GM04504 (cell line): ENCODE measurements at places on chromosomes 13 and 19.

DNA sequence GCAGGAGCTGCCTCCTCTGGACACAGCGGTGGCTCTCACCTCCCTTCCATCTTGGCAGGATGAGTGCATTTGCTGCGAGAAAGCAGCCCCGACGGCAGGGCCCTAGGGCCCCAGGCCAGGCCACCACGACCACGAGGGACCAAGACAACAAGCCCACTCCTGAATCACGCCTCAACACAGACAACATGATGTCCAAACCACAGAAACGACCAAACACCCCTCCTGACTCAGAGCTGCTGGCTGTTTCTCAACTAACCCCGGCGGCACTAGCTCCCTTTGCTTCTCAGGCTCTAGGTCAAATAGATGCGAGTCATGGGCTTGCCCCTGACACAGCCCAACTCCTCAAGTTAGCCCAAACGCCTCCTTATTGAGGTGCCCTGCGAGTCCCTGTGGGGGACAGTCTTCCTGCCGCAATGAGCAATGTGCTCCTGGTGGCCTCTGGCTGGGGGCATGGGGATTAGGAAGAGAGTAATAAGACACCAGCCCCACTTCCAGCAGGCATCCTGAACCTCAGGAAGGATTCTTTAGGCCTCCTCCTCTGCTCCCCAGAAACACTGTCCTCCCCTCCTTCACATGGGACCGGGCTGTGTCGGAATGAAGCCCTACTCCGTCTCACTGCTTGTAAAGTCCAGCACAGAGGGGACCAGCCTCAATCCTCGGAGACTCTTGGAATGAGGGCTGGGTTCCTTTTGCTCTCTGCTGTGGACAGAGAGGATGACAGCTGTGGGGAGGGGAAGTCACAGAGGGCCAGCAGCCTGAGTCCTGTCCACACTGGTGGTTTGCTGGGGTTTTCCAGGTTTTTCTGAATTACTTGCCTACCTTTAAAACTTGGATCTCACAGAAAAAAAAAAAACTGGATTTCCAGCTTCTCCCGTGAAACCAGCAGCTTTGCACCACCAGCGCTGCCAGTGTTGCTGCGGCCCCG is 6.9 kb upstream of the ATF5 start:
- peak; percentile 57 for DNase-seq

GRCh38 chr19:3403489-3404323 is 37.3 kb downstream of the NFIC start:
- DNase-seq: peak; percentile 96

GRCh38 chr13:108958013-108958376 is 328.6 kb downstream of the MYO16 start:
- DNase-seq: no peak

- DNase-seq: peak; percentile 24
These were observed 39.1 kb upstream of the TFDP1 start for GRCh38 chr13:113545455-113545930.

DNA sequence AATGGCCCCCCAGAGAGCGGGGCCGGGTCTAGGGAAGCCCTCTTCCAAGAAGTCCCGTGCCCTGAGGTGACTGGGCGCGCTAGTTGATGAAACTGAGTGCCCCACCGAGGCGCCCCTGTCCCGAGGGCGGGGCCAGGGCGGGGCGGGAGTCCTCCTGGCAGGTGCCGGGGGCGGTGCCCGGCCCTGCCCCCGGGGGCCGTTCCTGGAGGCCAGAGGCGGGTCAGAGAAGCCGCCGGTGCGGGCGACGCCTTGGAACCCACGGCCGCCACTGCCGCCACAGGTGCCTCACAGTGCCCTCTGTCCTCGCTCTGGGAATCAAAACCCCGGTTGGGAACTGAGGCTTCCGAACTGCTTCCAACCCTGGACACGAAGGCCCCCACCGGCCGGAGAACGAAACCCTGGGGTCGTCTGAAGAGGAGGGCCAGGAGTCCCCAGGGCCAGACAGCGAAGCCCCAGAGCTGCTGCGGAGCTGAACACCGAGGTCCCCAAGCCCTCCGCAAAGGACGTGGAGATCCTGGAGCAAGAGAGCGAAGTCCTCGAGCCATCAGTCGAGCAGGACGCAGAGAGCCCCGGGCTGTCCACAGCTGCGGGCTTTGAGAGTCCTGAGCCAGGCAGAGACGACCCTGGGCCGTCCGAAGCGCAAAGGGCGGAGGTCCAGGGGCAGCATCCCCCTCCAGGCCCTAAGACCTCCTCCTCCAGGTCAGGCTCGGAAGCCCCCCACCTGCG is at the start of gene MISP3:
MISP3 (plus strand) TSS at position 252 of the 726 bp plus-strand sequence. CDS start 524 bp downstream, outside the sequence.
- DNase-seq: no peak

GRCh38 chr19:46080561-46080960 is 39.8 kb upstream of the IGFL4 start:
- peak; percentile 71 for DNase-seq

GRCh38 chr13:45325806-45326205 is 15.2 kb downstream of the TPT1 start:
- peak; percentile 61 for DNase-seq

DNA sequence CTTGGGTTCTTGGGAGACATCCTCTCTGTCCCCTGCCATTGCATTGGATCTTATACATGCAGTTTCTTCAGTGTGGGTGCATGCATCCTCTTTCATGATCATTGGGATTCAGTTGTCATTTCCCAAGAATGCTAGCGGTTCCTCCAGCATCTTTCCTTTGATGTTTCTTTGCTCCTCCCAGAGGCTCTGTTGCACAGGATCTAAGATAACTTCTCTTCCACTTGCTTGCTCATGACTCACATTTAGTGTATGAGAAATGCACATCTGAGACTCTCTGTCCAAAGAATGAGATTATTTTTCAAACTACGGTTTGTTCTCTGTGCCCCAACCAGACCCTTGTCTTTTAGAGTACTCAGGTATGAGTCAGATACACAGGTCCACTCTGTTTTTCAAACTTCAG is 197.1 kb downstream of the NDFIP2 start:
- no peak for DNase-seq

DNA sequence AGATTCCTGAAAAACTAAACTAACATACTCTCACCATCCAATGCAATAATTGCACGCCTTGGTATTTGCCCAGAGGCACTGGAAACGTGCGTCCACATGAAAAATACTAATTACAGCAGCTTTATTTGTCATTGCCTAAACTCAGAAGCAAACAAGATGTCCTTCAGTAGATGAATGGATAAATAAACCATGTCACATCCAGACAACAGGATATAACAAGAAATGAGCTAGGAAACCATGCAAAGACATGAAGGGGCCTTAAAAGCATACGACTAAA is 25.0 kb downstream of the ELL start:
- no peak for DNase-seq

- no peak for DNase-seq
These were observed 100.5 kb downstream of the KCNRG start for GRCh38 chr13:50115695-50116094.

GRCh38 chr13:73072239-73072900 is 13.6 kb downstream of the KLF5 start:
- DNase-seq: no peak

DNA sequence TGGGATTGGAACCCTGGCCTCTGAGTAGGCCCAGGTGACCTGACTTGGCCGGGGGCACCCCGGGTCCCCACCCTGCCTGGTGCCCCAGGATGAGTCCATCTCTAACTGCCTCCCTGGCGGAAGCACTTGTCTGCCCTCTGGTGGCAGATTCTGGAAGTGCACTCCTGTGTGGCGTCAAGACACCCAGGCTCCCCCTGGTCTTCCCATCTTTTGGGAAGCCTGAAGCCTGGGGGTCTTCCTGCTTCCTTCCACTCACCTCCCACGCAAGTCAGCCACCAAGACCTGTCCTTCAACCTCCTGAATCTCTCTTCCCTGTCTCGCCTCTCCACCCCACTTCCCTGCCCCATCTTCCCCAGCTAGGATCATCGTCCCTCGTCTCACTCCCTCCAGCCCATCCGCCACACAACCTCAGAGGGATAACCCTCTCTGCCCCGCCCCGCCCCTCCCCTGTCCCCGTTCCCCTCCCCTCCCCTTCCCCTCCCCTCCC is 7.4 kb downstream of the RABAC1 start:
- DNase-seq: peak; percentile 43

- no peak for DNase-seq
These were observed 40.3 kb downstream of the PDE4A start for GRCh38 chr19:10460714-10461046.

GRCh38 chr13:93775027-93775426 is 548.4 kb downstream of the GPC6 start:
- no peak for DNase-seq
